Eye (tissue), 1 donor: ENCODE measurements at places on chromosomes 7 and 10.
A peak's percentile ranks its signal among the peaks of the same experiment; 100 is the strongest.

GRCh38 chr7:22833113-22833855, 10.6 kb upstream of the TOMM7 start:
- DNase-seq: no peak

DNA sequence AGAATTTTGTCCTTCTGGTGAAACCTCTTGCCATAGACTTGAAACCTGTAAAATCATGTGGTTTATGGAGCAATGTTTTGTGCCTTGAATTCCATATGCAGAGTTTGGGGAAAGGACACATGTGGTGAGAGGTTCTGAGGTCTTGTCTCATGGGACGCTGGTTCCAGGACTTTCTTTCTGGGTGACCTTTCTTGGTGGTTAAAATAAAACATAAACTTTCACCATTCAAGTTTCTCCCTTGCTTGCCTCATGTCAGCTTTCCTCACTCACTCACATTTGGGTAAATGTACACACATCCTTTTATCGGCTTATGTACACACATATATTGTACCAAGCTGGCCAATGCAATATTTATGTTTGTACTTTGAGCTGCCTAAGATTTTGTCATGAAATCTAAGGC, 144.9 kb upstream of the CELF2 start:
- DNase-seq: no peak

DNA sequence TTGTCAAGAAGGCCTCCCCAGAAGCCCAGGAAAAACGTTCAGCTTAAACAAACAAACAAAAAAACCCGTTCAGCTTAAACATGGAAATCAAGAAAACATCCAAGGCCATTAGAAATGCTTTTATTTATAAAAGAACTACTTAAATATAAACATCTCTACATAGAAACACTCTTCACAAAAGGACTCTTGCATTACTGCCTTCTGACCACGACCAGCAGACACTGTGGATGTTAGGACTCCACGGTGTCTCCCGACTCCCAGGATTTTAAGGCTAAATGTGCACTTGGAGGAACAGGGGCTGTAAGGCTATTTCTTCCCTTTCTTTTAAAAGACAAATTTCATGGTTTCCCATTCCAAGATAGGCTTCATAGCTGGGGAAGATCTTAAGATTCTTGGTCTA, 93.0 kb downstream of the ABCC2 start:
- no peak for DNase-seq

DNA sequence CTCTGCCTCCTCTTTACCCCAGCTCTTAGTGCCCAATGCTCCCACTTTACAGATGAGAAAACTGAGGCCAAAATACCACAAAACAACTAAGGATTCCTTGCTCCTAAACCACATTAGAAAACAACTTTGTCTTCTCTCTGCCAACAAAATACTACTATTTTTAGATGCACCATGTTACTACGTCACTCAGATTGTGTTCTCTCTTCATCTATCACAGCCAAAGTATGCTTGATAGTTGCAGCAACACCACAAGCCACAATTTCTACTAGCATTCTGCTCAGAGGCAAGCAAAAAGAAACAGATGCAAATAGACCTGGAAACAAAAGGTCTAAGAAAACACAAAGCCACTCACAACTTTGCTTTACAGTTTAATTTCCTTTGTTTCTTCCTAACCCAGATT, 3.3 kb upstream of the PDE1C start:
- DNase-seq: no peak

GRCh38 chr10:67629461-67629971, 66.5 kb downstream of the CTNNA3 start:
- peak; percentile 2 for DNase-seq

DNA sequence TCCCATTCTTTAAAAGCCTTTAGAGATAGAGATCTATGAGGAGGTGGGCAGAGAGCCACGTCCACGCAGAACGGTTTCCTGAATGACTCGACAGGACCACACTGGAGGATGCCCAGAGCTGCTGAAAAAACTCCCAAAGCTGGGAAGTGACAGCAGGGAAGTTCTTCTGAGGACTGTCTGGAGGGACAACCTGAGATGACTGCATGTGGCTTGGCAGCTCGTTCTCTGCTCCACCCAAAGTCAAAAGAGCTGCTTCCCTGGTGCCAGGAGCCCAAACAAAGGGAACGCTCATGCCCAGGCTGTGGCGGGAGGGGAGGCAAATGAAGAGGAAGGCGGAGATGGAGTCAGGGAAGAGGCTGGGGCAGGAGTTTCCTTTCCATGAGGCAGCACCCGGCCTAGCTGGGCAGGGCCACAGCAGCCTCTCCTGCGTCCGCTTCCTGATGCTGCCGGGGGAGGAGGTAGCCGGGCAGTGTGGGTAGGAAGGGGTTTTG, 95.4 kb downstream of the CCDC3 start:
- DNase-seq: no peak

GRCh38 chr10:88537322-88537721, 45.8 kb downstream of the RNLS start:
- DNase-seq: no peak

DNA sequence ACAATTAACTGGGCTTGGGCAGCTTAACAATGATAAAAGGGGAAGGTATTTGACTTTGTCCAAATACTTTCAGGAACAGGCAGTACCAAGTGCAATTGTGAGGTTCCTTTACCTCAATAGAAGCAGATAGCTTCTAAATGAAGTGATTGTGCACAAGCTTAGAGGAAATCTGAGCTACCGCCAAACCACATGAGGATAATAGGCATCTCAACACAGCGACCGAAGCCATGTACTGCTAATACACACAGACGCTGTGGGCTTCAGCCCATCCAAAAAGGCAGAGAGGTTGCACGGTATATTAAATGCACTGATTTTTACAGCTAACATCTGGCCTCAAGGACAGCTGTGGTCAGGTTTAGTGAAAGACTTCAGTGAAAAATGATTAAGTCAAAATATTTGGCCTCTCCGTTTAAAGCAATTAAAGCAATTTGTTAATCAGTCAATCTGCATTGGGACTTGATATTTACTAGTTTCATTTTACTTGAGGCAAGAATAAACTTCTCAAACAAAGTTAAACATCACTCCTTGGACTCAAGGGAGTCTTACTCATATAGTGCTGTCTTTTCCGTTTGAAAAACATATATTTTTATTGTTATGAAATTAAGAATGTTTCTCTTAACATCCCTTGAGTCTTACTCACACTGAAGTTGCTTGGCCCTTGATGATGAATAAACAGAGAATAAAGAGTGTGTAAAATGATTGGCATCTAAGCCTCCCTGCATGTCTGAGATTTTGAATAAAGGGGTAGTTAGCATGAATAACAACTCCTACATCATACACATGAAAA, 306.3 kb downstream of the C7orf25 start:
- DNase-seq: peak; percentile 80

GRCh38 chr10:124688889-124689670, 55.1 kb downstream of the FAM53B start:
- no peak for DNase-seq

DNA sequence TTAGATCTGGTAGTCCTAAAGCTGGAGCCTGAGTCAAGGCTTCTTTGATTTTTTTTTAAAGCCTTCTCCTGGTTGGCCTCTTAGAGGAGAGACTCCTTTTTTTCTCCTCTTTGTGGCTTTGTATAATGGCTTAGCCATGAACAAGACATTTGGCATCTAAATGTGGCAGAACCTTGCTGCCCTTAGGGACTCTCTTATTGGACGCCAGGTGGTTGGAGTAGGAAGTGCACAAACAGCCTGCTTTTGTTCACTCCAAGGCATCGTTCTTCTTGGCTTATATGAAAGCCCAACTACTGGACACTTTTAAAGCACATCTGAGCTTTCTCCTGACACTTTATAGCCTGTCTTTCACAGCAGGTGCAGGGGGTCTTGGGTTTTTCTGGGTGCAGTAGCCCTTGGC, 25.0 kb downstream of the ZPBP start:
- DNase-seq: no peak

DNA sequence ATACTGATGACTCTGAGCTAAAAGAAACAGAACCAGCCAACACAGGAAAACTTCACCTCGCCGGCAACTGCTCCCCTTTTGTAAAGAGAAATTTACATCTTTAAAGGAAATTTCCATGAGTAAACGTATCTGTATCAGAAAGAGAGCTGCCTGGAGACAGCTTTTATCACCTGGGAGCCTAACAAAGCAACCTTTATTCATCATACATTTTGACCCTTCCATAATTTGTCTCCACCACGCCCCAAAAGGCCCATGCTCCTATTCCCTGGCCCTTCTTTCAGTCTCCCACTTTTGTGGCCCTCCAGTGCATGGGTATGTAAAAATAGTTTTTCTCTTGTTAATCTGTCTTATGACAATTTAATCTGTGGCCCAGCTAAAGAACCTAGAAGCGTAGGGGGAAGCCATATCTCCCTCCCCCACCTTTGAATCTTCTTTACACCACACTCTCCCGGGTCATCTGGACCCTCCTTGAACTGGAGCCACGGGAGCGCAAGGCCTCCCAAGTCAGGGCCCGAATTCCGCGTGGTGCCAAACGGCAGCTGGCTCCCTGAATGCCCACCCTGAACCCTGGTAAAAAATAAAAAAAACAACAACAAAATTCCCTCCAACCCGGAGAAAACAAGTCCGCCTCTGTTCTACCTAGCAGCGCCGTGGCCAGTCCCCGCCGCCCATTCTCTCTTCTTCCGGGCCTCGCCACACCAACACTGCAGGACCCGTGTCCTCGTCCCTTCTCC, 15.4 kb upstream of the FKBP9 start:
- no peak for DNase-seq

DNA sequence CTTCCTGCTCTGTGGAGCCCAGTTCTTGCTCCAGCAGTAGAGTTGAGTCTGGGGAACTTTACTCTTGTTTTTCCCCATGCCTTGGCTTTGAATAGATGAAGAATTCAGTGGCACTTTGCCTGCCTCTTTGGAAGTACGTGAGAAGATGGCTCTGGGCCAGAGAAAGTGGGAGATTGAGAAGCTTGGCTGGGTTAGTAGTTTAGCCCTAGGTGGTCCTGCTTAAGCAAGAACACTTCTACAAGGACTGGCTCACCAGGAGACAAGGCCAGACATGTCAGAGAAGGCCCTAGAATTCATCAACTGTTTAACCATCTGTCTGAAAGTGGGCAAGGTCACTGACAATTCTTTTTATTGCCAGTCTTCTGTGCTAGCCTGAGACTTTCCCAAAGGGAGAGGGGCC, 410.3 kb downstream of the TYW1 start:
- peak; percentile 14 for DNase-seq

DNA sequence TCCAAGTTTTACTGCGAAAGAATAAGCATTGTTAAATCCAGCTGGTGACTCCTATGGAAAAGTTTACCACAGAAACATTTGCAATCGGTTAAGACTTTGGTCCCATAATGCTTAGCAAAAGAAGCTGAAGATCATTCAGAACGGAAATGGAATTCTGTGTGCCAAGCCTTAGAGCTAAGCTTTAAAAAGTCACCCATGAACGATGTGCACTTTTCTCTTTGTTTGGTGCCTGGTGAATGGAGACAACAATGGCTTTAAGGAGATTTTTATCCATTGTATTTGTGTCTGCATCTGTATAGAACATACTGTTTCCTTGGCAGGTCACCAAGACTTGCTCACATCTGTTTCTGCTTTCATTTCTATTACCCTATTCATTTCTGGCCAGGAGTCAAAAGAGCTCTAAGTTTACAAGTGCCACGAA, 26.3 kb upstream of the COL1A2 start:
- peak; percentile 90 for DNase-seq

DNA sequence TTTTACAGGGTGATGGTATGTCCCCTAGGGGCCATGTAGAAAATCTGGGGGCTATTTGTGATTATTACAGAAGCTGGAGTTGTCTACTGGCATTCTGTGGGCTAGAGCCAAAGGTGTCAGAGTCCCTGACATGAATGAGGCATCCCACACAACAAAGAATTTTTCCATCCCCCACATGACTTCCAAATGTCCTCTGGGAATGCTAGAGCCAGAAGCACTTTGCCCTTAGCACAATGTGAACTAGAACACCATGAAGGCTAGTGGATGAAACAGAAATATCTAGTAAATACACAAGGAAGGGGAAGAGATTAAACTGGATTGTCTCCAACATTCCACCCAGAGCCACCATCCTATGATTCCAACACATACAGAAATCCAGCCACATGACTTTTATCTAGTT, 46.9 kb downstream of the FAM13C start:
- DNase-seq: no peak

- DNase-seq: peak; percentile 69
Observed at GRCh38 chr7:70040970-70041766, 442.9 kb downstream of the AUTS2 start.

GRCh38 chr7:30980194-30980593, 16.4 kb downstream of the GHRHR start:
- DNase-seq: no peak

DNA sequence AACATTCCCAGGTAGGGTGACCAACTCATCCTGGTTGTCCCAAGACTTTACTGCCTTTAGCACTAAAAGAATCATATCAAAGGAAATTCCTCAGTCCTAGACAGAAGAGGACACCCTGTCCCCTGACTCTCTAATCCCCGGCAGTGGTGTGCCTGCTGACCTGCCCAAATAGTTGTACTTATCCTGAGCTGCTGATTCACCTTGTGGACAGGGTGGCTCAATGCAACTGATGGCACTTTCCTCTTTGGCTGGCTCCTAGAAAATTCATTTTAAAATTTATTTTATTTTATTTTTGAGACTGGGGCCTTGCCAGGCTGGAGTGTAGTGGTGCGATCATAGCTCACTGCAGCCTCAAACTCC, 111.7 kb downstream of the JCAD start:
- DNase-seq: no peak

DNA sequence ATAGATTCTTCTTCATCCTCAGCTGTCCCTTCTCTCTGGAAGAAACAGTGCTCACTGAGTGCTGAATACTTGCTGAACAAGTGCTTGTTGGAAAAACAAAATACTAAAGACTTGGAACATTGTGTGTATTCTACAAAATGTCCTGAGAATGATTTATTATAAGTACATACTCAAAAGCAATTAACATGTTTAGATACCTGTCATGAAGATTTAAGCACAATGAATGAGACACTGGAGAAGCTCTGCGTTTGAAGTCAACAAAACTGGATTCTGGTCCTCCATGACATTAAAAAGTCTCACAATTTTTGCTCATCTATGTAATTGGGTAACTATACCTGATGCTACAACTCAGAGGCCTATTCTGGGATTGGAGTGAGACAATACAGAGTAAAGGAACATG, 34.8 kb upstream of the LAMB1 start:
- DNase-seq: no peak

DNA sequence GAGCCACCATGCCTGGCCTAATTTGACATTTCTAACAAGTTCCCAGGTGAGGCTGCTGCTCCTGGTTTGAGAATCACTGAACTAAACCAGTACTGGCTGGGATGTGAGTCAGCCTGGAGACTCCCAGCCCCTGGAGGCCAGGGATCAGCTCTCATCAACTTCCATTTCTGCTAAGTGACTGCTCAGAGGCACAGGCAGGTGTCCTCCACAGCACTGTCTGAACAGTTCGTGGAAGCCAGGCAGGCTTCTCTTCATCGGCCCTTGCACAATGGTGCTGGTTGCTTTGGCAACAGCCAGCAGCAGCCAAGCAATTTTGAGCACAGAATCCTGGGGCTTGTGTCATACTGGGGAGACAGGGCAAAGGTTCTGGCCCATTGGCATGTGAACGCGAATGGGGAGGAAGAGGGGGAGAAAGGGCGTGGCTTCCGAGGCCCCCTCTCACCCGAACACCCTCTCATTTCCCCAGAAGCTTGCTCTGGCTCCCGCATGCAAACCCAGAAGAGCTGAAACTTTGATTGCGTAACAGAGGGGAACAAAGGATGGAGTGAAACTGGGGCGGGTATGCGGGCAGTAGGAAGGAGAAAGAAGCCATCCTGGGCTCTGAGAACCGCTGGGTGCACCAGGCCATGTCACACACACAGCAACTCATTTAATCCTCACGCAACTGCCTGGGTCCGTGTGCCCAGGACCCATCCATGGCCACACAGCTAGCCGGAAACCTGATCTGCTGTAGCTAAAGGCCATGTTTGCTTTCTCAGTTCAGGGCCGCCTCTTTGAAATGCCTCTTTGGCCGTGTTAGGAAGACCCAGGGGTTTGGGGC, 9.0 kb upstream of the POR start:
- peak; percentile 86 for DNase-seq
